Nephron progenitor cell (in vitro differentiated cells): ENCODE measurements at places on chromosomes 2 and 18.
A peak's percentile ranks its signal among the peaks of the same experiment; 100 is the strongest.

GRCh38 chr2:625415-626333 lies 51.5 kb downstream of the TMEM18 start:
- DNase-seq = no peak

DNA sequence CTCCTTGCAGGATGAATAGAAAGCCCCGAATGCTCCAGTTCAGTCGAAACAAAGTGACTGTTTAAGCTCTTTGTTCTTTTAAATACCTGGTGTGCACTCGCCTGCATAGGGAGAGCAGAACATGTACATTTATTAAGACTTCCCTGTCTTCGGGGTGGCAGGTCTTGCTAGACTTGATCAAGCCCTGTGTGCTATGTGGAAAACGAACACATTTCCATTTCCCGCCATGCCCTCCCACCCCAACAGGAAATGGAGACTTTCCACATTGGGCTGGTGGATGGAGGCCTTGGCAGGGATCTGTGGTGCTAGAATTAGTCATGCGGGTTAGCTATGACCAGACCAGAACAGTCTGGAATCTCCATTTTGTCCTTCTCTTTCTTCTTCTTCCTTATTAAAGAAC lies 321.0 kb upstream of the THSD7B start:
- no peak for DNase-seq

DNA sequence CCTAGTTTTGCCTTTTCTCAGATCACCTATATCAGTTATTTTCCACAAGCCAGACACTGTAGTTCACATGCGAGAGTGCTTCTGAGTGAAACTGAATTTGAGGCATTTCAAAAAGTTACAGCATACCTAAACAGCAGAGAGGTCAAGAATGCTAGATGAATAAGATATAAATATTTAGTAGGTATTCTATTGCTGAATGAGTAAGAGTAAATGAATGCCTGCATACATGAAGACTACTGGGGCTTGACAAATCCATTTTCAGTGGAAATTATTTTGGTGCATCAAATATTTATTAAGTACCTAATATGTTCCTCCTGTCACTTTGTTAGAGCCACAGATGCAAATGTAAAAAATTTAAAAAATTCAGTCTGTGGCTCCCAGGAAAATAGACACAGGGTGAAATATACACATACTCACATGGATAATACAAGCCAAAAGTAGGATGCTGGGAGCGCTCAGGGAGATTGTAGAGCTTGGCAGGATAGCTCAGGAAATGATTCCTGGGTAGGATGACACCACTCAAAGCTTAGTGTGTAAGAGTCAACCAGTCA lies 27.6 kb upstream of the CDC42EP3 start:
- no peak for DNase-seq

DNA sequence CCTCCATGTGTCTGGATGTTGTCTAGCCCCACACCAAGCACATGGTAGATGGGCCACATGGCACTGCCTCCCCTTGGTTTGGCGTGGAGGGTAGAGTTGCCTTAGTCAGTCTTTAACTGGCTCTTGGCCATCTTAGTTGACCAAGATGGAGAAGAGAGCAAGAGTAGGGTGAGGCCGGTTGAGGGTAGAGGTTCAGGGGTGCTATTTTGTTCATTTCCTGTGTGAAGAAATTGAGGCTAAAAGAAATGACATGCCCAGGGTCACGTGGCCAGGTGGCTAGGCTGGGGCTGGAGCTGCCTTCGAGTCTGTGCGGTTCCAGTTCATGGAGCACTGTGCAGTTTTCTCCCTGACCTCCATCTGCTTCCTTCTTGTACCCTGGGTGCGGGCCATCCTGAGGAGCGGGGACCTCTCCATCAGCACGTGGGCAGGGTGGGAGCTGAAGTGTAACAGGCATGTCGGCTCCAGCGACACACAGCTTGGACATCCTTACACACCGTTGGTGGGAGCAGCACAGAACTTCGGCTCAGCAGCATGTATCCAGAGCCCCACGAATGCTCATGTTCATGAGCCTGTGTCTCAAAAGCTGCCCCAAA lies 213.2 kb downstream of the GBX2 start:
- DNase-seq = no peak

DNA sequence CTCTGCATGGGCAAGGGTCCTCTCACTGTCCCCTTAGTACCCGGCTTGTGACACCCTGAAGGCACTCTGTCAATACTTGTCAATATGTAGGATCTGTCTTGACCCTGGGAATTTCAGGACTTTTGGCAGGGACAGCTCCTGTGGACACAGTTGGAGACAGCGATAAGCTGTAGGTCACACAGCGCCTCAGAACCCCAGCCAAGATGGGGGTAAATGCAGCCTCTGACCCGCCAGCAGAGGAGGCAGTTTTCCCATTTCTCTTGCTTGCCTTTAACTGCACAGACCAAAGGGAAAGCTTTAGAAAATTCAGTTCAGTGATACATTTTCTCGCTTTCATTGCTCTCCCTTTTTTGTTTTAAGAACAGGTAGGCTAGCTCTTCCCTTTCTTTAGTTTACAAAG lies 54.8 kb upstream of the KLHL29 start:
- peak; percentile 70 for DNase-seq

- DNase-seq = peak; percentile 54
Measured at GRCh38 chr2:47653902-47654789, 128.8 kb upstream of the MSH6 start.

GRCh38 chr2:100743741-100744140 lies 76.2 kb upstream of the NPAS2 start:
- no peak for DNase-seq

- no peak for DNase-seq
Measured at GRCh38 chr18:47485221-47485797, 233.8 kb upstream of the SKOR2 start.

GRCh38 chr2:47631792-47632398 lies 151.1 kb upstream of the MSH6 start:
- no peak for DNase-seq

DNA sequence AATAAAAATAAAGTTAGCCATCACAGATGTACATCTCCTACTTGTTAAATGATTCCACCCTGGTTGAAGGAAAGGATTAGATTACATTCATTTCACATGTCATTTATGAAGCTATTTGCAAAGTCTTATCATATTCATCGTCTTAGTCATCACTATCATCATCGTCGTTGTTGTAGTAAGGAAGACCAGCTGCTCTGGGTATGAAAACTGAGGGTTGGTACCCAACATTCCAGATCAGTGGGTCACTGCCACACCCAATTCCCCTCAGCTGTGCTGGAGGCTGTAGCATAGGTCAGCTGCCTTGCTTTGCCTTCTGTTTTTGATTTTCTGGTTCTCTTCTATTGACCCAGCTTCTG lies 20.9 kb upstream of the CCBE1 start:
- DNase-seq = no peak

DNA sequence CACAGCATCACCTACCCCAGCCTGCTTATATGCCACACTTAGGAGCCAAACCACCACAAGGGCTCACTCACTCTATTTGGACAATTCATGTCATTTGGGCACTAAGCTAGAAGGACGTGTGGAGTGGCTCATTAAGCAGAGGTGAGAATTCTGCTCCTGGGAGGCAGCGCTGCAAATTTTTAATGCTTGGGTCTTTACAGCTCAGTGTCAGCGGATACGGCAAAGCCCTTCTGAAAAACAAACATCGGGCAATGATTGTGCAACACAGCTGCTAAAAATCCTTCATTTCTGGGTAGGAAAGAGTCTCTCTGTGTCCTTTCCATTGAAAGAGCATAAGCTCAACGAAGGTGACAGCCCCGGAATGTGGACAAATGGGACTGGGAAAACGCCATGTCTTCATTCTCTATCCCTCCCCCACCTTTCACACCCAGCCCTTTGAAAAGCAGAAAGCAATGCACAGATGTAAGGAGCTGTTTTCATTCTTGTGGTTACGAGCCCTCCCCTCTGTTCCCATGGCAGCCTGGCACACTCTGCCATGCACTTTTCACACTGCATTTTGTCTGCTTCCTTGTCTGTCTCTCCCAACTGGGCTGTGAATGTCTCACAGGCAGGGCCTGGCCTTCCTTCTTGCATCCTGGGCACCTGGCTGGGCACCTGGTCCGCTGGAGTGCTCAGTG lies 16.0 kb downstream of the TMEM177 start:
- no peak for DNase-seq

DNA sequence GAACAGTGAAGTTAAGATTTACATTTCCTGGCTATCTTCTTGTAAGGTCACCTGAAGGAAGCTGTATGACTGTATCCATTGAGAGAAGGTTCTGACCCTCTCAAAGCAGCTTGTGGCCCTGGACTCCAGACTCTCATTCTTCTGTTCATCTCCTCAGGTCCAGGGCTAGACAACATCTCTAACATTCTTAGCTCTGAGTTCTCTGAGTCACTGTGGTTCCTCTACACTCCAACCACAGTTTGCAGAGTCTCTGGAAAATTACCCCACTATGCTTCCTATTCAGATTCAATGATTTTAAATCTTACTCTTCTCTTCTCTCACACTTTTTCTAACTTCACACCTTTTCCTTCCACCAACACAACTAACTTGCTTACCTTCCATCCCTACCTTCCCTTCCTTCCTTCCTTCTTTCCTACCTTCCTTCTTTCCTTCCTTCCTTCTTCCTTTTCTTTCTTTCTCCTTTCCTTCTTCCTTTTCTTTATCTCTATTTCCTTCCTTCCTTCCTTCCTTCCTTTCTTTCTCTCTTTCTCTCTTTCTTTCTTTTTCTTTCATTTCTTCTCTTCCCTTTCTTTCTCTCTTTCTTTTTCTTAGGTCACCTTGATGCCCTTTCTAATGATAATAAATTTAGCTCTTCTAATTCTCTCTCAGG lies 824.3 kb upstream of the ZEB2 start:
- no peak for DNase-seq

DNA sequence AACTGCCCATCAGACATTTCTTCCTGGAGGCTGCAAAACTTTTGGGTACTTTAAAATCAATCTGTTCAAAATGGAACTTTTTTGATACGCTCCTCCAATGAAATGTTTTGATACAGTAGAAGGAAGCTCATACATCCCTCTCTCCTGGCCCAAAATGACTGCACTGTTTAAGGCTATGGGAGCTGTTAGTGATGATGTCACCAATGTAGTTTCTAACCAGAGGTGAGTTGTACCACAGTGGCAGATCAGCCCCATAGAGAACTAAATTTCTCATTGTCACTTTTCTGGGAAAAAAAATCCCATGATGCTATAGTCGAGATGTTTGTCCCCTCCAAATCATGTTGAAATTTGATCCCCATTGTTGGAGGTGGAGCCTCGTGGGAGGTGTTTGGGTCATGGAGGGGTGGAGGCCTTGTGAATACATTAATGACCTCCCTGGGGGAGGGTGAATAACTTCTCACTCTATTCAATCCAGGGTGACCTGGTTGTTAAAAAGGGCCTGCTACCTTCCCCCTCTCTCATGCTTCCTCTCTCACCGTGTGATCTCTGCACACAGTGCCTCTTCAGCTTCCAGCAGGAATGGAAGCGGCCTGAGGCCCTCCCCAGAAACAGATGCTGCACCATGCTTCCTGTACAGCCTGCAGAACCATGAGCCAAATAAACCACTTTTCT lies 117.4 kb upstream of the NPAS2 start:
- DNase-seq = no peak

DNA sequence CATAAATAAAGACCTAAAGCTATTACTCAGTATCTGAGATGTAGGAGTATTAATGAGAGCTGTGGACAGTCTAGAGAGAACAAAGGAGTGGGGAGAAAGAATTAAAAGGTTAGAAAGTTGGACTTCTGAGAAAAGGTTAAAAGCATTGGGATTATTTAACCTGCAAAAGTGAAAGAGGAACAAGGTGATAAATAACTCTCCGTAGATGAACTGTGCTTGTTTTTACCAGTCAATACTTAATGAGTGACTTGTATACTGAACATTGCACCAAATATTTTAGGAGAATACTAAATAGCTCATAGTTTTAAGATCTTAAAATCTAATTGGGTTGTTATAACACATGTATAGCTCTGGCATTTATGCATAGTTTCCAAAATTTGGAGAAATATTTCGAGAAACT lies 137.5 kb downstream of the GPD2 start:
- DNase-seq = no peak
